ENCODE measurements at places on chromosomes 1 and 21. TPM values are rescaled to one million over a fixed set of nuclear protein-coding genes. Genes with fewer than 3 reads are reported as not detected.
A peak's percentile ranks its signal among the peaks of the same experiment; 100 is the strongest.

- no peak for DNase-seq
These were observed 254.0 kb downstream of the BRINP2 start for GRCh38 chr1:177424744-177425143.

- DNase-seq, result no peak
These were observed 14.0 kb upstream of the PKP1 start for GRCh38 chr1:201269281-201269680.

Gene GSTM2
- total RNA-seq, result 15.1 TPM

GRCh38 chr1:1873186-1873585 is 17.7 kb downstream of the GNB1 start:
- peak; percentile 84 for DNase-seq

Gene CNR2
- total RNA-seq, result not detected

Gene TDRKH
- total RNA-seq, result 2.2 TPM

- DNase-seq, result no peak
These were observed 10.6 kb downstream of the PTPN22 start for GRCh38 chr1:113860891-113861290.

Gene INSRR
- not detected for total RNA-seq

DNA sequence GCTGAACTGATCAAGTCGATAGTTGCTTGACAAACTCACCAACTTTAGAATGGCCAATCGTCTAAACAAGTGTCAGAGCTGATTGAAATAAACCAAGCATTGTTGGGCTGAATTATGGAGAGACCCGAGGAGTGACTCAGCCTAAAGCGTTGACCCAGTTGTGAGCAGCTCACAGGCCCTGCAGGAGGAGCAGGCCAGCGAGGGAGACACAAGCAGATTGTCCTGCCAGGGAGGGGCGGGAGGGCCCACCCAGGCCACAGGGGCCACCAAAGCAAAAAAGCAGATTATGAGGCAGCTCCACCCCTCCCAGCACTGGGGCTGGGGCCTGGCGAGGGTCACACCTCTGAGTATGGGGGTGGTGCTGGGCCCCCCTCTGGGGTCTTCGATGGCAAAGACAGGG is 10.1 kb upstream of the MATN1 start:
- DNase-seq, result no peak

DNA sequence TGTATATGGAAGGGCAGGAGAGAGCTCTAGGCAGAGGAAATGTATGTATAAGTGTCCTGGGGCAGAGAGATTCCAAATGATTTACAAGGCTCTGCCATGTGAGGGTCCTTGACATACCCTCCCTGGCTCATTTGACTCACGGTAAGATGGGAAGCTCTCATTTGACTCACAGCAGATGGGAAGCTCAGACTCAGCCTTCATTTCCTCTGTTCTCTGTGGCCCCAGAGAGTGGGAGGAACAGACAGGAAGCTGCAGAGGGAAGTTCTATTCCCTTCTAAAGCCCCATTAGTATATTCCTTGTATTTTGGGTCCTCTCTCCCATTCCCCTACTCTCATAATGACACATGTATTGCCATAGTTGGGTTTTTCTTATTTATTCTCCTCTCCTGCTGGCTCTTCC is 44.9 kb downstream of the FOXD2 start:
- DNase-seq, result no peak

DNA sequence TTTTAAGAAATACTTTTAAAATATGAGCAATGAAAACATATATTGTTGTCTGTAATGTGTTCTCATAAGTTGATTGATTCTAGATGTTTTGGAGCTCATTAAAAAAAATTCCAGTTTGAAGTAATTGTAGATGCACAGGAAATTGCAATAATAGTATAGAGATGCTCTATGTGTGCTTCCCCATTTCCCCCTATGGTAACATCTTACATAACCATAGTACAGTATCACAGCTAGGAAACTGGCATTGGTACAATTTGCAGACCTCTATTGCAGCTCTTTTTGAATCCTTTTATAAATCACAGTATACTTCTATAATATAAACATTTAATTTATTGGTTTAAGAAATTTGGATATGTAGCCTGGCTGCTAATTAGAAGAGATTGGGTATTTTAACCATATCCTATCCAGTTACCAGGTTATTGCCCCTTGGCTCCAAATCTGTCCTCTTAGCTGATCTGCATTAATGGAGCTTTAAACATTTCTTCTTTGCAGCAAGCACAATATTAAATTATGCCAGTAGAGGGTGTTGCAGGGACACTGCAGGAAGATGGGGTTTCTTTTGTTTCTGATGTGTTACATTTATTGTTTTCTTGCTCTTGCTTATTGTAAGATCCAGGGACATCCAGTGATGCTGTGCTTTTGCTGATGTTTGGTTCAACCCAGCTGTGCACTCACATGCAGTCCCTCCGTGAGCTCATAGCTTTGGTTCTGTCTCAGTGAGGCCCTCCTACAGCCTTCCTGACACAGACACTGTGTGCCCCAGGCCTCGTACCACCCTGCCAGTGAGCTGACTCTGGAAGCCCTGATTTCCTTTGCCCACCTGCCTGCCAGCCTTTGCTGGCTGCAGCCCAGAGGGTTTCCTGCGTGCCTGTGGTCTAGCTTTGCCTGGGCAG is 103.3 kb downstream of the RABGAP1L start:
- no peak for DNase-seq

DNA sequence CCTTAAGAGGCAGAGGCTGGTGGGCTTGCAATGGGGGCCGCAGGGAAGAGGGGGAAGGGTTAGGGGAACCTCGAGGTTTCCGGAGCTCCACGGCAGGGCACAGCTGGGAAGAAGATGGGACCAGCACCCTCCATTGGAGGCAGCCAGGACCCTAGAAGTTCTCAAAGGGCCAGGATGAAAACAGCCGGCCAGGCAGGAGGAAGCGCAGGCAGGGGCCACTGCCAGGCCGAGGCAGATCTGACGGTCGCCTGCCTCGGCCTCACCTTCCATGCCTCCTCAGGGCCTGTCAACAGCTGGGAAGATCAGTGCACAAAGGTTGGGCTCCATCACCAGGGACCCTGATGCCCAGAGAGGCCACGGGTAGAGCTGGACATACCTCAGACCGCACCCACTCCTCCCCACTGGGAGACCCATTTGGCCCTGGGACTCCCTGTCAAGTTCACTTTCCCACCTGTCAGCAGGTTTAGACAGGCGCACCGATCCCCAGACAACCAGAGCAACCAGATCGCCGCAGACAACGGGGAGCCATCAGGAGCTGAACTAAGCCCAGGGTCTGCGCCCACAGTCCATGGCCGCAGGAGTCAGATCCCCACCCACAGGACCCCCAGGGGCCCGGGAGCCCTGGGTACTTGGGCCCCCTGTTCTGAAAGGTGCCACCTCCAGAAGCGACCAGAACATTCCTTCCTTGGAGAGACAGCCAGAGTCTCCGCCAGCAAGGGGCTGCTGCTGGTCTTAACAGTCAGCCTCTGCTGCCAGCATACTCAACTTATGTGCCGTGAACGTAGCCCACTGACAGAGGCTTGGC is 2.2 kb downstream of the SLC19A1 start:
- peak; percentile 45 for DNase-seq

DNA sequence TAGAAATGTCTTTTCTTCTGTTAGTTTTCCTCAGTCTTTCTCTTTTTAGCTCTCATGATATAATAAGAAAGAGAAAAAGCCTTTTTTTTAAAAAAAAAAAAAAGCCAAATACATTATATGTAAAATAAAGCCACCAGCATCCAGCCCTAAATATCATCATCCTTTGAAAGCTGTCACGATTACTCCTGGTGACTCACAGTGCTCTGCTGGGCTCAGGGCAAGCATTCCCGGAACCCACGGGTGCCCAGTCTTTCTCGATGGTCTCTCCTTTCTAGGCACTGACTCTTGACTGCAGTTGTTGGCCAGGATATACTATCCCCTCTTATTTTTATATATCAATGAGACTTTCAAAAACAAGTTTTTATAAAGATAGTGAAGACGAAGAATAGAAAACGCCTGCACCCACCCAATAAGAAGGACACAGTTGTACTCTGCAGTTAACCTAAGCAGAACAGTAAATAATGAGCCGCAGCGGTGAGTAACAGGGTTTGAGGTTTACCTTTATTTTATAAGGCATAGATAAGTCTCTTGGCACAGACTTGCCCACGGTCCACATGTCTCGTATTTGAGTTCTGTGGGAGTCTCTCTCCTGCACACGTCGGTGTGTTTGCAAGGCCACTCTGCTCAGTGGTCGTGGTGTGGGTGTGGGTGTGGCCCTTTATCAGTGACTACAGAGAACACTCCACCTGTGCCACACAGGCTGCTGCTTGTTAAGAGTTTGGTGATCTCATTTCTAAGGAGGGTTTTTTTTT is 15.7 kb upstream of the MX2 start:
- DNase-seq, result no peak

GRCh38 chr1:211349741-211350140 is 23.1 kb downstream of the TRAF5 start:
- DNase-seq, result no peak

GRCh38 chr1:39819091-39819812 is 30.6 kb upstream of the BMP8B start:
- no peak for DNase-seq

- DNase-seq, result no peak
These were observed 3.5 kb downstream of the FCRL3 start for GRCh38 chr1:157696966-157697628.

- no peak for DNase-seq
These were observed 30.9 kb downstream of the SNAP47 start for GRCh38 chr1:227766015-227766634.

Gene JTB
- total RNA-seq, result 97.0 TPM

Gene LPAR3
- total RNA-seq, result 0.08 TPM

DNA sequence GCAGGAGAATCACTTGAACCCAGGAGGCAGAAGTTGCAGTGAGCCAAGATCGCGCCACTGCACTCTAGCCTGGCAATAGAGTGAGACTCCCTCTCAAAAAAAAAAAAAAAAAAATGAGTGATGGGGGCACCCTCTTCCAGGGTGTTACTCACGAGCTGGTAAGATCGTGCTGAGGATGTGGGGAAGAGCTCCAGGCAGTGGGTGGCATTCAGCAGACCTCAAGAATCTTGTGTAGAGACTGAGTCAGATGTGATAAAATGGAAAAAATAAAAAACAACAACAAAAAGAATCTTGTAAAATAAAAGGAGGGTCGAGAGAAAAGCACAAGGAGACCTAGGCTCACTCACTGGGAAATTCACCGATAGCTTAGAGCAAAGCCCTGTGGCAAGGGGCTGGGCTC is 38.5 kb downstream of the EPHA2 start:
- DNase-seq, result no peak

DNA sequence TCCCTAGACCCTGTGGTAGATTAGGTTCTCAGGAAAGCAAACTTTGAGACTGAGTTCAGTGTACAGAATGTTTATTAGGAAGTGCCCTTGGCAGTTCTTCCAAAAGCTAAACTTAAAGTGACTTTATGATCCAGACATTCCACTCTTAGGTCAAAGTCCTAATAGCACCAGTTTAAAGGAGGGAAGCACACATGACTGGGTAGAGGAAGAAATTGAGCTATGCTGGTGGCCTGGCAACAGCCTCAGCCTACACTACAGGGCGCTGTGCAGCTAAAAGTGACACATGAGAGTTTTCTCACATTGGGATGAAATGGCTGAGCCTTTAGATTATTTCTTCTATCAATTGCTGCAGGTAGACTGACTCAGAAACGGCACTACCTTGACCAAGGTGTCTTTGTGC is 280.4 kb downstream of the BRINP2 start:
- no peak for DNase-seq

Gene SAMD13
- total RNA-seq, result 0.23 TPM

DNA sequence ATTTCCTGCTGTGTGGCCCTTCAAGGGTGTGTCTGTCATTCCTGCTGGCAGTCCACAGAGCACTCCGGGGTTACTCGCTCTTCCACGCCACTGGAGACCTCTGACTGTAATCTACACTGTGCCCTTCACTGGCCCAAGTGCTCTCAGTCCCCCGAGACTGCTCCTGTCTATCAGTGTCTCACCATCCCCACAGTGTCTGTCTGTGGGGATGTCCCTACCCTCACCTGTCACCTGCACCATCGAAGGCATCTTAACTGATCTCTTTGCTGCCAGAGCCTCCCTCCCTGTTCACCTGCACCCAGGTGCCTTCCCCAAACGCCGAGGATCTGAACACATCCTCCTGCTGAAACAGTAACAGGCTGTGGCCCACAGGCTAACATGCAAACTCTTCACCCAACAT is 136.7 kb downstream of the MATN1 start:
- DNase-seq, result no peak

Gene FOXD3
- total RNA-seq, result 0.15 TPM

Gene ARHGEF10L
- 126 TPM for total RNA-seq

GRCh38 chr1:13535227-13535626 is 21.4 kb upstream of the LRRC38 start:
- no peak for DNase-seq

Gene LMOD1
- 1.0 TPM for total RNA-seq

Gene SCCPDH
- total RNA-seq, result 94.6 TPM
